Activated T-helper 1 cell treated with anti-CD3 and anti-CD28 coated beads, Interleukin-2, amount 50 U/mL, for 16 hours (primary cell): ENCODE measurements at places on chromosomes 1 and 21.

DNA sequence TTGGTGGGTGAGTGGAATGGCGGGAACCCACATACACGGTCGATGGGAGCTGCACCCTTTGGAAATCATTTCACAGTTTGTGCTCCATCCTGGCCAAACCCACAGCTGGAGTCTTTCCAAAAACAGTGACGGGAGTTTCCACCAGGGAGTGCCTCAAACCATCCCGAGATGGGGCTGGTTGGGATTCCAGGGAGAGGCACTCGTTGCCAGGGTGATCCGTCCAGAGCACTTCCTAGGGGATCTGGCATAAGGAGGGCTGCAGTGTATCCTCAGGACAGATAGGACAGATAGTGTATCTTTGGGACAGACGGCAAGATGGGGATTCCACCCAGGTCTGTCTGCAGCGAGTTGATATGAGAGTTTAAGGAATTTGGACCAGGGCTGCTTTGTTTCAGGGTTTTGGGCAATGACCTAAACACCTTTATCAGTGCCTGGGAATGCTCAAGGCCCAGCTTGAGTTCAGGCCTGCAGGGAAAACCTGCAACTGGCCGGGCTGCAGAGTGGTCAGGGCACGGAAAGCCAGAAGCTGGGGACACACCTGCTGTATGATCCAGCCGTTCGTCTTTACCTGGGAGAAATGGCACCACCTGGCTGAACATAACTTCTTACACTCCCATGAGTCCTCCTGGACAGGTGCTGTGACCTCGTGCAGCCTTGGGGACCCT, 3.4 kb upstream of the POFUT2 start:
- no peak for DNase-seq

DNA sequence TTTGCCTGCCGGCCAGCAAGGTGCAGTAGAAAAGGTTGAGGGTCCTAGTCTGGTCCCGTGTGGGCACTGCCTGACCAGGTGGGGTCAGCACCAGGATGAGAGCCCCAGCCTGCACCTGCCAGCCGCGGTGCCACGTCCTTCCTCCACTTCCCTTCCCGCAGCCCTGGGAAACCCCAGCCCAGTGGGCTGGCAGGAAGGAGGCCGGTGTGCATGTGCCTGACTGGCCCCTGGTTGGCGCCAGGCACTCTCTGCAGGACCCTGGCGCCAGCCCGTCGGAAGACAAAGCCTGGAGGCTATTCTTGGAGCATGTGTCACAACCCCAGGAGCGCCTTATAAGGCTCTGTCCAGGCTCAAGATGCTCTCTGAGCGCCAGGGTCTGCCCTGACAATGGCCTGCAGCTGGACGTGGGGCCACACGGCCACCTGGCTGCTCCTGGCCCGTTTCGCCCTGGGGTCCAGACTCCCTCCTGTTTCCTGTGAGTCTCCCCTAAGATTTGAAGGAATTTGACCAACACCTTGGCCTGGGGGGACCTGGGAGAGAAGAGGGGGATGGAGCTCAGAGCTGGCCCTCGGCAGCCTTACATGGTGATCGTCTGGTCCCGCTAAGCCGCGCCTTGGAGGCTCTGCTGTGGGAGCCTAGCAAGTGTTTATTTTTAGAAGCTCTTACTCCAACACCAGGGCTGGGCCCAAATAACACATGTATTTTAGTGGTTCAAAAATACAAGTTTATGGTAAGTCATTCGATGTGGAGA, 31.9 kb upstream of the POFUT2 start:
- DNase-seq: no peak

DNA sequence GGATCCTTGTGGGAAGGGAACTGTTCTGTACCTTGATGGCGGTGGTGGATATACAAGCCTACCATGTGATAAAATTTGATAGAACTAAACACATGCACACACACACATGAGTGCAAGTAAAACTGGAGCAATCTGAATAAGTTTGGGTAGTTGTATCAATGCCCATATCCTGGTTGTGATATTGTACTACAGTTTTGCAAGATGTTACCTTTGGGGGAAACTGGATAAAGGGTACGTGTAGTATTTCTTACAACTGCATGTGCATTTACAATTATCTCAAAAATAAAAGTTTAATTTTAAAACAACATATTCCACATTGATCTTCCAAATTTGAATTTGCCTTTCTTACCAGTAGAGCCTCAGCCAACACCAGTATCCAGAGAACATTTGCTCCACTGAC, 99.6 kb downstream of the DTL start:
- no peak for DNase-seq

DNA sequence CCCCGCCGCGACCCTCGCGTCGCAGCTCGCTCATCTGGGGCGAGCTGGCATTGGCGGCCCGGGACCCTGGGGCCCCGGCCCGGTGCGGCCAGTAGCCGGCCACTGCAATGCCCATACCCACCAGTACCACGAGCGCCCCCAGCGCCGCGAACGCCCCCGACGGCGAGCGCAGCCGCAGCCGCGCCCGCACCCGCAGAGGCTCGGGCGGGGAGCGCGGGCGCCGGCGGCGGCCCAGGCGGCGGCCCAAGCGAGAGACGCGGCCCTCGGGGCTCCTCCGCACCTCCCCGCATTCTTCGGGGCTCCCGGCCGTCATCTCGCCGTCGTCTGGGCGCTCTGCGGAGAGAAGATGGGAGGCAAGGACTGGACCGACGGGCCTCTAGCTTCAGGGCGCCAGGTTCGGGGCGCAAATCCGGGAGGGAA, 2.2 kb downstream of the TMEM200B start:
- DNase-seq: no peak

DNA sequence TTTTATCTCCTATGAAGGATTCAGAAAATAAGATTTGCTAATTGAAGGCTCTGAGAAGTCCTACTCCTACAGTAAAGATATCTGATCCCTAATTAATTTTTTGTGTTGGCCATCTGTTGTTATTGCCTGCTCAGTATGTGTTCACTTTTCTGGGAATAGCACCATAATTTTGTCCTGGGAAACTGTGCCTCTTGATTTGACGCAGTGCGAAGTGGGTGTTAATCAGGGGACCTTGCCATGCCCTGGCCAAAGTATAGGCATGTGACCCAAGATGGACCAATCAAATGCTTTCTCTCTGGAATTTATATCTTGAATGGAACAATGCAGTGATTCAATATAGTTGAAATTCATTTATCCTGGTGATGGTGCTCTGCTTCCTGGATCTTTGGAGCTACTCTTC, 30.4 kb upstream of the GNG12 start:
- no peak for DNase-seq

- DNase-seq: no peak
Measured at GRCh38 chr1:232684371-232685105, 54.6 kb upstream of the SIPA1L2 start.

DNA sequence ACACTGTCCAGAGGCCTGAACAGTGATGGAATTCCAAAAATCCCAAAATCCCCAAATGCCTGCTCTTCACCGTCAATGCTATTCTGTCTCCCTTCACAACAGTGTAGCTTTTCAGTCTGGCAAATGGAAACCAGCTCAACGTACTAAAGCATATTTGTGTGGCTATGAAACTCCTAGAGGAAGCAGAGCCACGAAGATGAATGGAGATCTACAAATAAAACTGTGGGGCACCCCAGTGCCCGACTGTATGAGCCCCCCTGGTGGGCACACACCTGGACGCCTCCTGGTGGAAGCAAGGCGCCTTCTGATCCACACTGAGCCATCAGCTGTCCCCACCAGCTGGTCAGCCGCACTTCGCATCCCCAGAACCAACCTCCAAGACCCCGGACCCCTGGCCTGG, 129.1 kb upstream of the SOD1 start:
- DNase-seq: no peak

DNA sequence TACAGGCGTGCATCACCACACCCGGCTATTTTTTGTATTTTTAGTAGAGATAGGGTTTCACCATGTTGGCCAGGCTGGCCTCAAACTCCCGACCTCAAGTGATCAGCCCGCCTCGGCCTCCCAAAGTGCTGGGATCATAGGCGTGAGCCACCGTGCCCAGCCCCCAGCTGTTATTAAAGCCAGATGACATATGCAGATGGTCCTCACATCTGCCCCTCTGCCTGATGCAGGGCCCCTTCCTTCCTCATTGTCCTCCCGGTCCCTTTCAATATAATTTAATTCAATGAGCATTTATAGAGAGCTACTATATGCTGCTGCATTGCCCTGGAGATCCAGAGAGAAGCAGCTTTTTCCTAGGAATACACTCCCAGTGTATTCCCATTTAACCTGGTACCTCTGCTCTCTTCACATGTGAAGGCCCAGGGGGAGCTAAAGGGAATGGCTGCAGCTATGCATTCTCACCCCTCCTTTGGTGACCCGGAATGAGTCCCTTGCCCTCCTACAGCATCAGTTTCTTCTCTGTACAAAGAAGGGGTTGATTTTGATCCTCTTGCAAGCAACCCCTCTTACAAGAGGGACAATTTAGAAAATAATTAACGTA, 55.6 kb downstream of the L1TD1 start:
- no peak for DNase-seq

DNA sequence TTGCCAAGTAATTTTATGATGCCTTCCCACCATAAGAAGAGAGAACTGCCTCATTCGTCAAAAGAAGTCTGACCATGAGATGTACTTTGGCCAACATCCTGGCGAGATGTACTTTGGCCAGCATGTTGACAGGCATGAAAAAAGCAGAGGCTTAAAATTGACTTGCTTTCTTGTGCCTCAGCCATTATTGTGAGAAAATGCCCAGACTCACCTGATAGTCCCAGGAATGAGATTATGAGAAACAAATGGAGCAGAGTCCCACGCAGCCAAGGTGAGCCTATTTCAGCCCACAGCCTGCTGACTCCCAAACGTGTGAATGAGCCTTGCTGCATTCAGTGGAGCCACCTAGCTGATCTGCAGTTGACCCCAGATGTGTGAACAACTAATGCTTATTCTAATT, 43.5 kb upstream of the ZNF644 start:
- DNase-seq: no peak

- no peak for DNase-seq
Measured at GRCh38 chr1:228740543-228741317, 5.5 kb downstream of the RHOU start.

GRCh38 chr1:5507340-5507739, 484.9 kb downstream of the NPHP4 start:
- DNase-seq: no peak

DNA sequence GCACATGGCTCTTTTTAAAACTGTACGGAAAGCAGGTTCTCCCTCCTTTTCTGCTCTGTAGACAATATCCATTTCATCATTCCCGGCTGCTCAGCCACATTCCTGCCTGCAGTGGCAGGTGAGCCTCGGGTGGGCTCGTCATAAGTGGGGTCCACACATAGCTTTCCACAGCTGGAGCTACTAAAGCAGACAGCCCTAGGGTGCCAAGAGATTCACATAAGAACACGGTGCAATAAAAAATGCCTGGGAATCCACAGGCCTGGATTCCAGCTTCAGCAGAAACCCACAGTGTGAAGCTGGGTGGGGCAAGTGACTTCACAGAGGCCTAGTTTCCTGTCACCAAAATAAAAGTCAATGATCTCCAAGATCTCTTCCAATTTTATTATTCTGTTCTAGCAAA, 96.4 kb downstream of the MIS18A start:
- no peak for DNase-seq

DNA sequence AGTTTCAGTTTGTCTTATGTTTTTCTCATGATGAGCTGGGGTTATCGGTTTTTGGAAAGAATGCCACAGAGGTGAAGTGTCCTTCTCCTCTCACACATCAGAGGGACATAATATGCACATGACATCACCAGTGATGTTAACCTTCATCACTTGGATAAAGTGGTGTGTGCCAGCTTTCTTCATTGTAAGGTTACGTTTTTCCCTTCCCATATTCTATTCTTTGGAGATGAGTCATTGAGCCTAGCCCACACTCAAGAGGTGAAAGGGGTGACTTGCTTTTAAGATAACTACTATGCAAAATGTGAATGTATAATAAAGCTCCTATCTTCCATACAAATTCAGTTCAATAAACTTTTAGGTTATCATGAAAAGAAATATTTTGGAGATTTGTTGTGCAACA, 36.7 kb upstream of the MAGI3 start:
- DNase-seq: no peak

DNA sequence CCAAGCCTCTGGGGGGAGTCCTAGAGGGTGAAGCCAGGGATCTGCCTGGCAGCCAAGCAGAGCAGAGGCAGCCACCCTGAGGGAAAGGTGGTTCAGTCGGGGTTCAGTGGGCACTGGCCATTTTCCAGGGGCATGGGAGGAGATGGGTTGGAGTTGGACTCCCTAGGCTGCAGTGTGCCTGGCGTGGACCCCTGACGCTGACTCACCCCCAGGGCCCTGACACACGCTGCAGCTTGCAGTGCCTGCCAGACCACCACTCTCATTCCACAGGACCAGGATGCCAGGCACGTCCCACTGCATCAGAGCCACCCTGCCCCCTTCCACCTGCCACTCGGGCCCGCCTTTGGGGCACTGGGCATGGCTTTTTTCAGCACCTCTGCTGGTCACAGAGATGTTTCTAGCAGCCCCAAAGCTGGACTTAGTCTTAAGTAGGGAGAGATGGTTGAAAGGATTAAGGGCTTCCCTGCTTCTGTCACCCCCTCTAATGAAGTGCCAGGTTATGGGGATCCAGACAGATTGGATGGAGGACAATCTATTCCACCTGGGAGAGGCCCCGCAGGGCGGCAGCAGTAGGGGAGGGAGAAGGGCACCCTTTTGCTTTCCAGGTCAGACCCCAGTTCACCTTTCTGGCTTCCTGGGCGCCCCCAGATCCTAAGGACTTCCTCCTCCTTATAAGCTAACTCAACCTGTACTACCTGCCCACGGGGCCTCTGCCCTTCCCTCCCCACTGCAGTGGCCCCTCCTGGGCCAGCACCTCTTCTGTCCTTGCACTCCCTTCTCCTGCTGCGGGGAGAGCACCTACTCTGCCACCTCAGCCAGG, 1.6 kb downstream of the SYT2 start:
- DNase-seq: no peak

DNA sequence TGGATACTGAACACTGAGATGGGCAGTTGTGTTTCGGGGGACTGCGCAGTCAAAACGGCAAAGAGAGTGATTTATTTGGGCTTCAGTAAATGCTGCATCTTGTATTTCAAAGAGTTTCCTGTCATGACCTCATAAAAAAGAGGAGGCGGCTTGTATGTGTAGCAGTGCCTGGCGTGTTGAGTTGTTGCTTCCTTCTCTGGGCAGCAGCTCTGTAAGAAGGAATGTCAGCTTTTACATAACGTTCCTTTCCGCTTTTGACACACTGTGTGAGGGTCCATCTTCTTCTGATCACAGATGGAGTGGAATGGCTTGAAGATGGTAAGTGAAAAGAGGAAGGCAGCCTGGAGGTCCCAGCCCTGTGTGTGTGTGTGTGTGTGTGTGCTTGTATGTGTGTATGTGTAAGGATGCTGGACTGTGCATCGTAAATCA, 941 bp downstream of the ELAVL4 start:
- DNase-seq: no peak

DNA sequence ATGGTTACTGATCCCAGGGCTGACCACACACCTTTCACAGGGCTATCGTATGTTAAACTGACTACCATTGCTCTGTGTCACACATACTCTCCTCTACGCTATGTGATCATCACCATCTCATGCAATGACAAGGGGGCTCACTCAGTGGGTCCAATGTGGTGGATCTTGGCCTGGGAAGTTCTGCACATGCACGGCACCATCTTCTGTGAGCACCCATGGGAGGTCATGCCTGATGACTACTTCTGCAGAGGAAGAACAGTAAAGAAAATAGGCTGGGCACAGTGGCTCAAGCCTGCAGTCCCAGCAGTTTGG, 60.0 kb upstream of the FOXD3 start:
- DNase-seq: no peak
